IPS DF 6.9 (cell line): ENCODE measurements at places on chromosomes 13 and 19.

- peaks cover 2% of the 10 kb centered on the region; the same call in 1 of the 2 replicates for H3K4me1 ChIP-seq
- H3K4me3 ChIP-seq: no peak overlapping the region
- H3K36me3 ChIP-seq: no peaks in the 10 kb centered on the region
- H3K27ac ChIP-seq: no peak overlapping the region
- no peak for DNase-seq
Measured at GRCh38 chr19:33175156-33175782, 18.9 kb upstream of the LRP3 start.

- H3K4me1 ChIP-seq: no peaks in the 10 kb centered on the region
- no peak for DNase-seq
- H3K27me3 ChIP-seq: no peaks in the 10 kb centered on the region
Measured at GRCh38 chr19:42657556-42657955, 62.8 kb upstream of the CEACAM8 start.

- DNase-seq: no peak
- H3K27ac ChIP-seq: no peak overlapping the region
- H3K27me3 ChIP-seq: no peaks in the 10 kb centered on the region
- H3K4me1 ChIP-seq: peaks cover 2% of the 10 kb centered on the region; the same call in 1 of the 2 replicates
- no peaks in the 10 kb centered on the region for H3K36me3 ChIP-seq
Measured at GRCh38 chr19:34085336-34085735, 87.0 kb upstream of the LSM14A start.

DNA sequence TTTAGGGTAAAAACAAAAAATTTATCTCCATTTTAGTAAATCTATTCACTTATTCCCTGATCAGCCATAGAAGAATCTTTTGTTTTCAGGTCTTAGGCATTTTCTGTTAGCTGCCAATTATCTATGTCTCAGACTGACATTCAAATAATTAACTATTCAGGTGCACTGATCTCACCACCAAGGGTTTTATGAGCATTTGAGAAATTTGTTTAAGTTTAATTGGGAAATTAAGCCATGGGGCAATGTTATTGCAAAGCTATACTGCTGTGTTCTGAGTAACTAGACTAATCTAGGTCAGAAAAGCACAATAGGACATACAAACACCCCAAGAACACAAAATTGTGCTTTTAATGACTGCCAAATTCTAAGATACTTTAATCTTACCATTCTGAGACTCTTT, 210.7 kb upstream of the EDNRB start:
- H3K36me3 ChIP-seq: no peaks in the 10 kb centered on the region
- no peak overlapping the region for H3K27ac ChIP-seq
- H3K4me3 ChIP-seq: no peak overlapping the region
- no peaks in the 10 kb centered on the region for H3K27me3 ChIP-seq

DNA sequence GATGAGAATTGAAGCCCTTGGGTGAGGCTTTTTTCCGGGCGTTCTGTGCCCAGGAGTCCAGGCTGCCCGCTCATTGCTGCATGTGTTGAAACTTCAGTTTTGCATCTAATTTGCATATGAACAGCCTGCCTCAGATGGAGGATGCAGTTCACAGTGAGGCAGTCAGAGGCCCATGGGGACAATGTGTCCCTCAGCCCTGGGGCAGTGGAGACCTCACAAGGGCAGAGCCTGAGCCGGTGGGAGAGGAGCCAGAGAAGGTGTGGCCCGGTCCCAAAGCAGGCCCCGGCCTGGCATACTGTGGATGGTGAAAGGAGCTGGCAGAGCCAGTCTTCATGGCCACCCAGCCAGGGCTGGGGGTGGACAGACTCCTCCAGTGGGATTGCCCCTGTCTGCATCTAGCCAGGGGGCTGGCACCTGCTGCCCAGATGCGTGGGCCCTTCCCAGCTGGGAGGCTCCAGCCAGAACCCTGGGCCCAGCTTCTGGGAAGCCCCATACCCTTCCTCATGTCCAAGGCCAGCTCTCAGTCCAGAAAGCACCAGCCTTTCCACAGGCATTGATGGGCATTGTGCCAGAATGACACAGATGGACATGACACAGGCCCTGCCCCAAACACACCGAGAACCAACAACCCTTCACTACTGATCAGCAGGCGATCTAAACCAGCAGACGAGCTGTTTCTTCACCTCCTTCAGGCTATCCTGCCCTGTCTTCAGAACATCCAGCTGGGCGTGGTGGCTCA, 32.9 kb upstream of the KCTD15 start:
- no peaks in the 10 kb centered on the region for H3K27me3 ChIP-seq
- H3K36me3 ChIP-seq: peaks cover 2% of the 10 kb centered on the region; the same call in 1 of the 2 replicates
- no peak overlapping the region for H3K4me3 ChIP-seq
- DNase-seq: no peak
